ENCODE measurements at places on chromosomes 12 and 14.

DNA sequence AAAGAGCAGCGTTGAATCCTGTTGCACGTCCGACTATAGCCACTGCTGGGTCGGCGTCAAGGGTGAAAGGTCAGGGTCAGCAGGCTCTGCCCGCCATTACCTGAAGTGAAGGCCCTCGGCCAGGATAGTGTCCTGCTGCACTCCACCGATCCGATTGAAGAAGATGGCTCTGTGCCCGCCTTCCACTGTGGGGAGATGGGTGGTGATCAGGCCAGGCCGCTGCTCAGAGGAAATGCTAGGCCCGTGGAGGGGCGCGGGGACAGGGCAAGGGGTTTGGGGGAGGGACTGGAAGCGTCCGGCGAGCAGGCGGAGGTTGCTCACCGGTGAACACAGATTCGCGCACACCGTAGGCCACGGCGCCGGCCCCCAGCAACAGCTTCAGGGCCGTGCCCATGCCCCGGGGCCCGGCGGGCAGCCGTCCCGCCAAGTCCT, 352 bp downstream of the PHB2 start:
- no peak for DNase-seq

DNA sequence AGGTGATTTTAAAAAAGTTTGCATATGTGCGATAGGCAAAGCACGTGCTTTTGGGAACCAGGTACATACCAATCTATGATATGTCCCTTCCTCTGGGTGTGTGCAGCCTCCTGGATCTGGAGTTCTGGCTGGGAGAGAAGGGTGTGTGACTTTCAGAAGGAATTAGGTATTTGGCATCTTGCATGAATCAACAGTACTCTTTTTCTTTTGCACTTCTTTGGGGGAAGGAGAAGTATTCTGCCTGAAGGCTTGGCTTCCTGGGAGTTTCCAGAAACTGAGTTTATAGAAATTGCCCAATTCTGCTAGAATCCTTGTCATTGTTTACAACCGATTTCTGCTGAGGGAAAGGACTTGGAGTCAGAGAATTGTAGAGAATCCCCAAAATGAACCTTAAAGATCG, 2.9 kb upstream of the CLMN start:
- DNase-seq = no peak

- no peak for DNase-seq
These were observed 53.1 kb downstream of the DAD1 start for GRCh38 chr14:22535916-22536315.

GRCh38 chr12:11695321-11695720, 45.8 kb downstream of the ETV6 start:
- no peak for DNase-seq

DNA sequence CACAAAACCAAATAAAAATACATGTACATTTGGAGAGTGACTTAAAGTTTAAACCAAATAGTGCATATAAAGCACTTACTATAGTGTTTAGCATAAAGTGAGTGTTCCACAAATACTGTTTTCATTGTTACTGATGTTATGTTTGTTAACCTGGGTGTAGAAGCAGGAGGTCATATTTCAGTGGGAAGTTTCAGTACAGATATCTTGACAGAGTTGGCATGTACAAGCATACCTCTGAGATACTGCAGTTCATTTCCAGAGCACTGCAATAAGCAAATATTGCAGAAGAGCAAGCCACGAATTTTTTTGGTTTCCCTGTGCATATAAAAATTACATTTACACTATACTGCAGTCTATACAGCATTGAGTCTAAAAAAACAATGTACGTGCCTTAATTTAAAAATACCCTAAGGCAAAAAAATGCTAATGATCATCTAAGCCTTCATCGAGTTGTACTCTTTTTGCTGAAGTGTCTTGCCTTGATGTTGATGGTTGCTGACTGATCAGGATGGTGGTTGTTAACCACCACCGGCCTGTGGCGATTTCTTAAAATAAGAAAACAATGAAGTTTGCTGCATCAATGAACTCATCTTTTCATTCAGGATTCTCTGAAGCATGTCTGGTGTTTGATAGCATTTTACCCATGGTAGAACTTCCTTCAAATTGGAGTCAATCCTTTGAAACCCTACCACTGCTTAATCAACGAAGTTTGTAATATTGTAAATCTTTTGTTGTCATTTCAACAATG, 361.1 kb upstream of the RPL10L start:
- no peak for DNase-seq

DNA sequence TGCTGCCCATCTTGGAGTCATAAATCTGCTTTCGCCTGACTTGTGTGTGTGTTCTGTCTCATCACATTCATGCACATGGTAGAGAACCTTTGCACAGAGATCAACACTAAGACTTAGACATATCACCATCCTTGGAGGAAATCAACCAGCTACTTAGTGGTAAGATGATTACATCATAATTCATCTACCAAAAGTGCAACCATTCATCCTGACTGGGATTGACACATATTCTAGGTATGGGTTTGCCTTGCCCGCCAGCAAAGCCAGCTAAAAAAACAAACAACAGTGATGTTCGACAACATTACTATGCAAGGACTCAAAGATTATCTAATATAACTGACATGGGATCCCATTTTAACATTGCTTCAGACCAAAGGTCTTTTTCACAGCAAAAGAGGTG, 228.7 kb downstream of the NUAK1 start:
- DNase-seq = no peak

GRCh38 chr14:24056800-24057184, 5.0 kb downstream of the CARMIL3 start:
- no peak for DNase-seq

DNA sequence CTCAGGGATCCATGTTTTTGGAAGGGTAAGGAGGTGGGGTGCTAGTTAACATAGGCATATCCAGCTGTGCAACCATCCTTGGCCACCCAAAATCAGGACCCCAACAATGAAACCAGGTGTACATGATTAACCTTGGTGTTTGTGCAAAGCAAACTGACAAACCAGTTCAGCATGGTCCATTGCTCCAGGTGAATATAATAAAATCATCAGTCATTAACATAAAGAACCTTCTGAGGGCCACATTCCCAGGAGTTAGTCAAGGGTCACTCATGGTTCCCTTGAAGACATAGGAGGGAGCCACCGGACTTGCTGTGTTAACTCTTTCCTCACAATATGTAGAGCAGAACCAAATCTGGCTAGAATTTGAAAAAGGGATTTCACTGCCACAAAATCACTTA, 17.8 kb downstream of the SLC38A2 start:
- DNase-seq = no peak

DNA sequence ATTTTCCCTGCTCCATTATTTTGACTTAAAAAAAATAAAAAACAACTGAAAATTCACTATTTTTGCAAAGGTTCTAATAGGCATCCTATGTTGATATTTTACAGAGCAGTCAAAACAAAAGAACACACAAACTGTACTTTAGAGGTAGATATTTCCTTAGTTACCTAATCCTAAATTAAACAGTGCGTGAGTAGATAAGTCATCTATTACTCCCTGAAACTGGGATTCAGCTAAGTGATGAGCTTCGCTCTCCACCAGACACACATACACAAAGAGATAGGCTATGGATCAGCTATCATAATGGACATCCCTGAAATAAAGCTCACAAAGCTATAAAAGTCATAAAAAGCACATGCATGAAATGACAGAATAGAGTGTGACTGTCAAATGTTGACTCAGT, 398.7 kb downstream of the SOX5 start:
- no peak for DNase-seq

DNA sequence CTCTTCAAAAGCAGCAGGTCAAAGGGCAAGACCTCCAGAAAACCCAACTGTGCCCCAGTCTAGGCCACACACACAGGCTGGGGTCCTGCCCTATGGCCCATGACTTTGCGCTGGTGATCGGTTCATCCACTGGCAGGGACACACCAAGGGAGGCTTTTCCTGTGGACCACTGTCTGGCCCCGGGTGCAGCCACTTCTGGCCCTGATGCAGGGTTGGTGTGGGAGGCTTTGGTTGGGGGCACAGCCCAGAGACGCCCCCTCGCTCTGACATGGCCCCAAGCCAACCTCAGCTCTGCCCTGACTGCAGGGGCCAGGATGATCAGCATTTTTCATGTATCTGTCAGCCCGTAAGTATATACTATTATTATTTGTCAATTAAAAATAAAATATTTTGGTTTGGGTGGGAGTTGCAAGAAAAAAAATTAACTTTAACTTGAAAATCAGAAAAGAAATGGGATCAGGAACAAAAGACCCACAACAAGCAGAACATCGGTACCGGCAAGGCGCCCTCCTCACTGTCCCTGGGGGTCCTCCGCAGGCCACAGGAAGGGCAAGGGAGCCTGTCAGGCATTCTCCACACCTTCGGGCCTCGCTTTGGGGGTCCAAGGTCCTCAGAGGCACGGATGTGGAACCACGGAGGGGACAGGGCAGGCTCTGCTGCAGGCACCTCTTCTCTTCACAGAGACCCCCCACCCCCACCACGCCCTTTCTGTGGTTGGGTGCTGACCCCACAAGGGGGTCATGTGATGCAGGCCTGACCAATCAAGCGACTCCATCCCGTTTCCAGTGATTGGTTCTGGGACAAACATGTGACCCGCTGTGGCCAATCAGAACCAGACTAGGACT, 181.5 kb upstream of the SFSWAP start:
- no peak for DNase-seq

GRCh38 chr12:104083769-104084475, 19.6 kb downstream of the HCFC2 start:
- no peak for DNase-seq

DNA sequence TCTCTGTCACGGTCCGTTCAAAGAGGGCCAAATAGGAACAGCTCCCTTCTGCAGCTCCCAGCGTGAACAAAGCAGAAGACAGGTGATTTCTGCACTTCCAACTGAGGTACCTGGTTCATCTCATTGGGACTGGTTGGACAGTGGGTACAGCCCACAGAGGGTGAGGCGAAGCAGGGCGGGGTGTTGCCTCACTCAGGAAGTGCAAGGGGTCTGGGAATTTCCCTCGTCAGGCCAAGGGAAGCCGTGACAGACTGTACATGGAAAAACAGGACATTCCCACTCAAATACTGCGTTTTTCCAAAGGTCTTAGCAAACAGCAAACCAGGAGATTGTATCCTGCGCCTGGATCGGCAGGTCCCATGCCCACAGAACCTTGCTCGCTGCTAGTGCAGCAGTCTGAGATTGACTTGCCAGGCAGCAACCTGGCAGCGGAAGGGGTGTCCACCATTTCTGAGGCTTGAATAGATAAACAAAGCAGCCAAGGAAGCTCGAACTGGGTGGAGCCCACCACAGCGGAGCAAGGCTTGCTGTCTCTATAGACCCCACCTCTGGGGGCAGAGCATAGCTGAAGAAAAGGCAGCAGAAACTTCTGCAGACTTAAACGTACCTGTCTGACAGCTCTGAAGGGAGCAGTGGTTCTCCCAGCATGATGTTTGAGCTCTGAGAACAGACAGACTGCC, 22.7 kb downstream of the SLC38A1 start:
- DNase-seq = no peak

GRCh38 chr14:35335388-35336092, 43.4 kb downstream of the PSMA6 start:
- DNase-seq = no peak

GRCh38 chr14:32774214-32774613, 164.5 kb upstream of the NPAS3 start:
- DNase-seq = no peak

GRCh38 chr14:91173221-91173670, 59.4 kb downstream of the DGLUCY start:
- DNase-seq = peak; percentile 45

GRCh38 chr14:25484235-25484634, 434.3 kb upstream of the STXBP6 start:
- no peak for DNase-seq

- no peak for DNase-seq
These were observed 131.4 kb downstream of the DICER1 start for GRCh38 chr14:95025941-95026340.

- no peak for DNase-seq
These were observed 9.9 kb downstream of the ZNF410 start for GRCh38 chr14:73896521-73896920.

- no peak for DNase-seq
These were observed 71.7 kb downstream of the GRIP1 start for GRCh38 chr12:66607147-66607546.

- DNase-seq = no peak
These were observed 12.2 kb upstream of the ITPR2 start for GRCh38 chr12:26845057-26845666.

- DNase-seq = no peak
These were observed 20.2 kb downstream of the KLHL28 start for GRCh38 chr14:44941591-44941990.

GRCh38 chr12:121872546-121873215, 14.0 kb upstream of the HPD start:
- DNase-seq = no peak

- DNase-seq = no peak
These were observed 43.7 kb upstream of the GPHB5 start for GRCh38 chr14:63362389-63362819.

GRCh38 chr14:90193925-90194324, 62.4 kb upstream of the PSMC1 start:
- DNase-seq = no peak

GRCh38 chr14:34583525-34583924, 44.0 kb upstream of the EAPP start:
- no peak for DNase-seq

- DNase-seq = peak; percentile 24
These were observed 23.1 kb upstream of the LRTM2 start for GRCh38 chr12:1797011-1797901.

- DNase-seq = no peak
These were observed 371.0 kb downstream of the FUT8 start for GRCh38 chr14:65783576-65783975.

- no peak for DNase-seq
These were observed 124.2 kb downstream of the SRGAP1 start for GRCh38 chr12:63968673-63969072.

- no peak for DNase-seq
These were observed 450 bp downstream of the BLTP3B start for GRCh38 chr12:100141998-100142850.

DNA sequence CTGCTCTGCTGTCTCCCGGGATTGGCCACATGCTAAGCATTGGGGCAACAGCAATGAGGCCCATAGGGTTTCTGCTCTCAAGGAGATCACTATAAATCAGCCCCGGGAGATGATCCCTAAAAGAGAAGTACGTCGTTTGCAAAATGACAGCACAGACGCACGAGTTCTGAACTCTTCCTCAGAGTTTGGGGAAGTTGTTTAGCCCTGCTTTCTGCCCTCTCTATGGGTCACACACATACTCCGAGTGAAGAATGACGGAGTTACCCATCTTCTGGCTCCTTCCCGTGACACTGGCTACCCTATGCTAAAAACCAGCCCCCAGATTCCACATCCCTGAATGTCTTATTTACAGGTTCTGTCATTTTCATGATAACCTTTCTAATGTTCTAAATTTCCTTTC, 258.0 kb upstream of the PLEKHG7 start:
- no peak for DNase-seq

- no peak for DNase-seq
These were observed 806.9 kb downstream of the GALC start for GRCh38 chr14:87185961-87186560.

DNA sequence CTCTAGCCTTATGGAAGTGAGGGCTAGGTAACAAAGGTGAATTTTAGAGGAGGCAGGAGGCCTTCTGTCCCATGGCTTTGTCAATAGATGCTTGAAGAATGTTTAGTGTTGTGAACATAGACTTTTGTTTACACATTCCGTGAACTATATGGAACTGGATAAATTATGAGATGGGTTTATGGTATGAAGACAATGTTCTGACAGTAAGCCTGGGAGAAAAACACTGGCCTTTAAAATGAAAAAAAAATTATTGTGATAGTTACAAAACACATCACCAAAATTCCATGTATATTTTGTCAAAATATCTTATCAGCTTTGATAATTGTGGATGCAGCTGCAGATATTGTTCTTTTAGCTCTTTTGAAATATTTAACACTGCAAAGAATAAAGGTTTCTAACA, 251.5 kb upstream of the DCN start:
- DNase-seq = no peak

- DNase-seq = no peak
These were observed 32.6 kb downstream of the DDX11 start for GRCh38 chr12:31106101-31106803.
